Panc1 (cell line): ENCODE measurements at places on chromosomes 1 and 21. TPM values are rescaled to one million over a fixed set of nuclear protein-coding genes. Genes with fewer than 3 reads are reported as not detected.

GRCh38 chr1:206867716-206868115, 2.3 kb downstream of the IL20 start:
- no peak for DNase-seq

- DNase-seq, result no peak
Measured at GRCh38 chr1:211920141-211920572, 89.6 kb upstream of the LPGAT1 start.

DNA sequence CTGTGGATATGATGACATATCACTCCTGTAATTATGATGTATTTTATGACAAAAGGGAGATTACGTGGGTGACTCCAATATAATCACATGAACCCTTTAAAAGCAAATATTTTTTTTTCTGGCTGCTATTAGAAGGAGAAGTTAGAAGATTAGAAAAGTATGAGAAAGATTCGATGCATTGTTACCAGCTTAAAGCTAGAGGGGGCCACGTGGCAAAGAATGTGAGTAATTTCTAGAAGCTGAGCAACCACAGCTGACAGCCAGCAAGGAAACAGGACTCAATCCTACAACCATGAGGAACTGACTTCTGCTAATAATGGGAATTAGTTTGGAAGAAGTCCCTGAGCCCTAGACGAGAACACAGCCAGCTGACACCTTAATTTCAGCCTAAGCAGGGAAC, 56.3 kb upstream of the C1orf87 start:
- DNase-seq, result no peak

DNA sequence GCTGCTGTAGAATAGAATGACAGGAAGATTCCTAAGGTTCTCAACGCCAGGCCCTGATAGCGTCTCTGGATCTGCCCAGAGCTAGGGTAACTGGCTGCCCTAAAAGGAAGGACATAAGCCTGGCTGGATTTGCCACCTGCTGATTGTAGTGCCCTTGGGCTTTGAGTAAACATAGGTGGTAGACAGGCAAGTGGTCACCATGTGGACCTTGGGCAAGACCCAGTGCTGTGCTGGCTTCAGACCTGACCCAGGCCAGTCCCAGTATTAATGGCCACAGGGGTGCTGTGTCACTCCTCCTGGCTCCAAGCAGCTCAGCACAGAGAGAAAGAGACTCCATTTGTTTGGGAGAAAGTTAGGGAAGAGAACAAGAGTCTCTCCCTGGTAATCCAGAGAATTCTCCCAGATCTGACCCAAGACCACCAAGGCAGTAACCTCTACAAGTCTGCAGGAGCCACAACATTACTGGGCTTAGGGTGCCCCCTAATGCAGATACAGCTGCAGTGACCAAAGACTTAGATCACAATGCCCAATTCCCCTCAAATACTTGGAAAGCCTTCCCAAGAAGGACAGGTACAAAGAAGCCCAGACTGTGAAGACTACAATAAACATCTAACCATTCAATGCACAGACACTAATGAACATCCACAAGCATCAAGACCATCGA, 44.5 kb downstream of the PHTF1 start:
- DNase-seq, result no peak

DNA sequence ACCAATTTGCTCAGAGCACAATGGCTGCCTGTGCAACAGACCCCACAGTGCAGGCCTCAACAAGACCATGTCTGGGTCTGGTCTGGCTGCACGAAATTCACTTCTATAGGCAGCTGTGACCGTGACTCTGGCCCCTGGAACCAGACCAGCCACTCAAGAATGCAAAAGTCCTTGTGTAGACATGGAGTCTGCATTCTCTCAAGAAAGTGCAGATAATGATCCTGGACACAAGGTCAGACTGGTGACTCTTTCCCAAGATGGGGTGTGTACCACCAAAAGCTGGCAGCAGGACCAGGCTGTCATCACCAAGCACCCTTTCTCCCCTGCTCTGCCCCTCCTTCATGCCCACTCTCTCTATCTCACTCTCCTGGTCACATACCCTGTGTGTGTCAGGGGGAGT, 7.1 kb upstream of the METTL25B start:
- DNase-seq, result no peak

DNA sequence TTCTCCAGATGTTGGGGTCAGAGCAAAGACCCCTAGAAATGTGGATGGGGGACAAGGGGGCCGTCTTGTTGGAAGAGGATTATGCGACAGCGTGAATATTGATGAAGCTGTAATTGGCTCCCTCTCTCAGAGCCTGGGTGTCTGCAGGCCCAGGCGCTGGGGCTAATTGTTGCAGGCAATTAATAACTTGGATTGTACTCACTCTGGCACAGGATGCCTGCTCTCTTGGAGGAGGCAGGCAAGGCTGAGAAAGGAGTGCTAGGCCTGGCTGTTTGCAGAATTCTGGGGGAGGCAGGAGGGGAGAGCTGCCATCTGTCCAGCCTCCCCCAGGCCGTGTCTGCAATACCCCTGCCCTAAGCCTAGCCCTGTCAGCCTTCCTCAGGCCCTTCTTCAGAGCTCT, 4.1 kb upstream of the DISP3 start:
- DNase-seq, result no peak

GRCh38 chr1:86498281-86498680, 29.6 kb downstream of the CLCA1 start:
- DNase-seq, result no peak

- DNase-seq, result no peak
Measured at GRCh38 chr21:36788120-36788638, 89.3 kb downstream of the SIM2 start.

- no peak for DNase-seq
Measured at GRCh38 chr1:228402641-228403025, 4.0 kb downstream of the TRIM11 start.

DNA sequence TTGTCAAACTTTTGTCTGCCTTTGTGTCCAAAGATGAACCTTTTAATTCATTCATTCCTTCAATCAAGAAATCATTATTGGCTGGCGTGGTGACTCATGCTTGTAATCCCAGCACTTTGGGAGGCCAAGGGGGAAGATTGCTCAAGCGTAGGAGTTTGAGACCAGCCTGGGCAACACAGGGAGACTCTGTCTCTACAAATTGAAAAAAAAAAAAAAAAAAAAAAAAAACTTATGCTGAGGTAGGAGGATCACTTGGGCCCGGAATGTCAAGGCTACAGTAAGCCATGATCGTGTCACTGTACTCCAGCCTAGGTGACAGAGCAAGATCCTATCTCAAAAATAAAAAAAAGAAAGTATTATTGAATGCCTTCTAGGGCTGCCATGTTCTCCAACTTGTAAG, 51.3 kb upstream of the CXADR start:
- DNase-seq, result no peak

DNA sequence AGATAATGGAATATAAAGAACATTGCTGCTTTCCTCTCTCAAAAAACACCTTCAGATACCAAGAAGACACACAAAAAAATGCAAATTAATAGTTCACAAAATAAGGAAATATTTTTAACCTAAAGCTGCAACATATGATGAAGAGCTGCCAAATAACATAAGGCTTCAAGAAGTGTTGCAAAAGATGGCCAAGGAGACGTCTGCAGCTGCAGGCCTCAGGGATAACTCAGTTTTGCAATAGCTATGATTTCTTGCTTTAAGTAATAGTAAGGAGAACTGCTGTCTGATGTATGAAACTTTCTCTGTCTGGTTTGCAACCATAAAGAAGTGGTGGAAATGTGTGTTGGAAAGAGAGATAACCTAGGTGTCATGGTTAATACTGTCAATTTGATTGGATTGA, 1237.5 kb downstream of the MRPL39 start:
- DNase-seq, result no peak

DNA sequence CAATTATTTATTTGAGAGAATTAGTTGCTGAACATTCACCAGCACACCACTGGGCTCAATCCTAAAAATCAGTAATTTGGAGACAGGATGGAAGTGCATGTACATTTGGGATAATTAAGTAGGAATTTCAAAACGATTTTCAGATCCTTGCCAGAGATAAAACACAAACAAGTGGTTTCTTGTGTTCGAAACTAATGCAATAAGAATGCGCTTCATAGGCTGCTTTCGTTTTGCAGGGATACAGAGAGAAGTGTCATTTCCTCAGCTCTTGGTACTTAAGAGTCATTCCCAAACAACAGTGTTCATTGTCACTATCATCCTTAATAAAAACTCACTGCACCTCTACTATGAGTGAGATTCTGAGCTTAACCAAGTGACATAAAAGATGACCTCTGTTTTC, 20.6 kb upstream of the USP24 start:
- no peak for DNase-seq

GRCh38 chr1:25899792-25900191, 6.4 kb downstream of the STMN1 start:
- DNase-seq, result no peak

DNA sequence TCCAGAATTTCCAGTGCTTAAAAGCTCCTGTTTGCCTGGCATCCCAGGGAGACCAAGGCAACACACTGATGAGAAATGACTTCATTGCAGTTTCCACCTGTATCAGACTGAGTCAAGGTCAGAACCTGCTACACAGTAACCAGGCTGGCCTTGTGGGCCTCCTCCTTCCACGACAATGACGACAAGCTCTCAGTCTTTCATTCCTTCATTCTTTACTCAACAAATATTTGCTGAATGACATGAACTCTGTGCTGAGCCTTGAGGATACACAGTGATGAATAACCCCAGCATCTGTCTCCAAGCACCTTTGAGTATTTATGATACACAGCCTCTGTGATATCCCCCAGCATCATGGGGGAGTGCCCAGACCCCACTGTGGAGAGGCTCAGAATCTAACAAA, 8.9 kb upstream of the LCE5A start:
- no peak for DNase-seq

DNA sequence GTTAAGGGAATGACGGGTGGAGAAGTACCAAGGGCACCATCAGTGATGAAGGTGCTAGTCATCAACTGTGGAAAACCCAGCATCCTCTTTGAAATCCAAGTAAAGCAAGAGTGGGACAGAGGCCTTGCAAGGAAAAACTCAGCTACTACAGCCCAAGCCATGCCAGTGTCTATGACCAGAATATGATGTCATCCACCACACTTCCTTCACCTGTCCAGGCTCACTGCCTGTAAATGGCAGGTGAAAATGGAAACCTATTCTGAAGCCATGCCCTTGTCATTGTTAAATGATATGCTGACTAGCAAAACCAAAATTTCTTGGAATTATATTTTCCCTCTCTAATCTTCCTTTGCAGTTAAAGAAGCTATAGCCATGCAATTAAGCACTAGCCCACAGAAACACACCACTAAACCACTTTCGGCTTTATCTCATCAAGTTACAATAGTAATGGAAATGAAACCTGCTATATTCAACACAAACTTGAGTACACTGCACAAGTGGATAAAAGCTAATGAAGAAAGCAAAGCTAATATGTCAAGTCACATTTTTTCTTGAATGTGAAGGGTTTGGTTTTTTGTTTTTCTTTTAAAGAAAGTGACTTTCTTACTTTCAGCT, 96.3 kb upstream of the RALGPS2 start:
- no peak for DNase-seq

DNA sequence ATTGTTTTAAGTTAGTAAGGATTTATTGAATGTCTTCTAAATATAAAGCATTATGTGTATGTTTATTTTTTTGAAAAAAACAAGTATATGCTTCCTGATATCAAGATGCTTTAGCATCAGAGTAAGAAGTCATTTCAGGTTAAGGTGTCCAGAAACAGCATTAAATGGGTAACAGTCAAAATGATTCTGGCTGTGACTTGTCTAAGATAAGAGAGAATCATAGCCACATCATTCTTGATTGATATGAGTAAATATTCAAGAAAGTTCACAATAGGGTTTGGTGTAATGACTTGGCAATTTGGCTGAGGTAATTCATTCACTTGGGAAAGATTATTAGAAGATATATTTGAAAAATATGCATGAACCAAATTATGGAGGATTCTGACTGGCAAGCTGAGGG, 193.8 kb downstream of the DPYD start:
- no peak for DNase-seq

GRCh38 chr21:46307625-46308024, 16.0 kb downstream of the C21orf58 start:
- DNase-seq, result no peak

DNA sequence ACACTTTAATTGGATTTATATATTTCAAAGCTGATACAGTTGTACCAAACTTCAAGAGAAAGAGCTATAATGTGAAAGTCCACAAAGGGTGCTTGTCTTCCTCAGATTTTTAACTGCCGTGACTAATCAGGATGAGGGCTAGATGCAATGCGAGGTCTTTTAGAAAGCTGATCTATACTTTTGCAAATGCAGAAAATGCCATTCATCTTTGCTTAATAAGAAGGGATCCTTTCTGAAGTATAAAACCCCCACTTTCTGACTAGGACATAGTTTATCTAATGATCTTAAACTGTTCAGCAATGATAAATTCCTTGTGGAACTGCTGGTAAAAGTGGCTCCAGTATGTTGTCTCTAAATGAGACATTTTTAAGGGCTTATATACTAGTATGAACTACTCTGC, 102.7 kb upstream of the NGF start:
- no peak for DNase-seq

DNA sequence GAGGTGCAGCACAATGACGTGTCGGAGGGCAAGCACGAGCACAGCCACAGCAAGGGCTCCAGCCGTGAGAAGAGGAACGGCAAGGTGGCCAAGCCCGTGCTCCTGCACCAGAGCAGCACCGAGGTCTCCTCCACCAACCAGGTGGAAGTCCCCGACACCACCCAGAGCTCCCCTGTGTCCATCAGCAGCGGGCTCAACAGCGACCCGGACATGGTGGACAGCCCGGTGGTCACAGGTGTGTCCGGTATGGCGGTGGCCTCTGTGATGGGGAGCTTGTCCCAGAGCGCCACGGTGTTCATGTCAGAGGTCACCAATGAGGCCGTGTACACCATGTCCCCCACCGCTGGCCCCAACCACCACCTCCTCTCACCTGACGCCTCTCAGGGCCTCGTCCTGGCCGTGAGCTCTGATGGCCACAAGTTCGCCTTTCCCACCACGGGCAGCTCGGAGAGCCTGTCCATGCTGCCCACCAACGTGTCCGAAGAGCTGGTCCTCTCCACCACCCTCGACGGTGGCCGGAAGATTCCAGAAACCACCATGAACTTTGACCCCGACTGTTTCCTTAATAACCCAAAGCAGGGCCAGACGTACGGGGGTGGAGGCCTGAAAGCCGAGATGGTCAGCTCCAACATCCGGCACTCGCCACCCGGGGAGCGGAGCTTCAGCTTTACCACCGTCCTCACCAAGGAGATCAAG, 107.5 kb upstream of the VAMP3 start:
- DNase-seq, result no peak

- no peak for DNase-seq
Measured at GRCh38 chr1:11730429-11730891, 5.5 kb upstream of the AGTRAP start.

GRCh38 chr1:62333441-62333840, 14.2 kb upstream of the KANK4 start:
- DNase-seq, result no peak

GRCh38 chr1:236800623-236801022, 5.5 kb downstream of the MTR start:
- no peak for DNase-seq

Gene KLHDC7A
- 0.31 TPM for total RNA-seq

Gene DENND2D
- 10.4 TPM for total RNA-seq

Gene TMCC2
- 3.1 TPM for total RNA-seq

Gene PTGS2
- not detected for total RNA-seq

Gene EXOC8
- 14.0 TPM for total RNA-seq

Gene TAS1R1
- not detected for total RNA-seq

Gene ALPL
- 0.82 TPM for total RNA-seq

Gene RIPK4
- total RNA-seq, result 67.4 TPM

Gene VANGL2
- total RNA-seq, result 0.10 TPM

Gene LHX4
- 0.72 TPM for total RNA-seq

Gene ZP4
- total RNA-seq, result not detected

Gene LPAR3
- 6.3 TPM for total RNA-seq

Gene LRRC71
- total RNA-seq, result 0.77 TPM

Gene FRRS1
- 1.2 TPM for total RNA-seq

Gene ERICH3
- total RNA-seq, result not detected

Gene CDC20
- total RNA-seq, result 215 TPM

Gene TMEM82
- not detected for total RNA-seq

Gene CELA2B
- total RNA-seq, result not detected
